Adipocyte (in vitro differentiated cells): ENCODE measurements at places on chromosomes 1 and 21.

DNA sequence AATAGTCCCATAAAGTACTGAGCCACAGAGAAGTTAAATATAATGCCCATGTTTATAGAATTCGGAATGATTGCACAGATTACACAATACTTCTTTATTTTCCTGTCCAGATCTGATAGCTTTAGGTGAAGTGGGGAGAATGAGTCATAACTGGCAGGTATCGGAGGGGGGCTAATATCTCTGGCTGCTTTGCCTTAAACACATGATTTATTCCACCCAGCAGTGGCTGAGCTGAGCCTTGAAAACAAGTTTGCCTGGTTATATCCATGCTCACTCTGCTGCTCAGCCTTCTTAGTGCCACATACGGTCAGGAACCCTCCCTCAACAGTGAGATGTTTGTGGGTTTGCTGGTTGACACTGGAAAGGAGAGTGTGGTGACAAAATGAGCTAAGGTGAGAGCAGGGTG, 119.7 kb upstream of the ZNF648 start:
- no peak for DNase-seq

DNA sequence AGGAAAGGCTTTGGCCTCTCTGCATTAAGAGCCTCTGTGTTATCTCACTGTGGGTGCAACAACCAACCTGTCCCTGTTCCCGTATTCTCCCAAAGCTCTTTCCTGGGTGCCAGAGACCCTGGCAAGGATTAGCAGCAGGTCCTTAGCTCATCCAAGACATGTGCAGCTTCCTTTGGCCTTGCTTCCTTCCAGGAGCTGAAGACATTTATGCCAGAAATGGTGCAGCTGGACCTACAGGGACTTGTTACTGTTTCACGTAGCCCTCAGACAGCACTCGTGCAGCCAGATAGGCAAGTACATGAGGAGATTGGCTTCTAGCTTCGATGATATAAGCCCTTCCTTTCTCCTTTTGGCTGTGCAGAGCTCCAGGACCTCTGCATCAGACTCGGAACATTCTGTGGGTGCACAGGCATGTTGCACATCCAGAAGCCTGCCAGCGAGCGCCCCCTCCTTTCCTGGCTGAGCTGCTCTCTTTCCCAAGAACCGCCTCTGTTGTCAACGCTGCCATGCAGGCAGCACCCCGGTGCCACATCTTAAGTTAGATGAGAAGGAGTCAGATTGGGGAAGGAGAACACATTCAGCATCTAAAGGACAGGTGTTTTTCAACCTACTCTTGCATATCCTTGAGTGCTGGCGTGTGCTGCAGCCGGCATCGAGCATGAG, 284.5 kb upstream of the PLXNA2 start:
- DNase-seq = no peak

DNA sequence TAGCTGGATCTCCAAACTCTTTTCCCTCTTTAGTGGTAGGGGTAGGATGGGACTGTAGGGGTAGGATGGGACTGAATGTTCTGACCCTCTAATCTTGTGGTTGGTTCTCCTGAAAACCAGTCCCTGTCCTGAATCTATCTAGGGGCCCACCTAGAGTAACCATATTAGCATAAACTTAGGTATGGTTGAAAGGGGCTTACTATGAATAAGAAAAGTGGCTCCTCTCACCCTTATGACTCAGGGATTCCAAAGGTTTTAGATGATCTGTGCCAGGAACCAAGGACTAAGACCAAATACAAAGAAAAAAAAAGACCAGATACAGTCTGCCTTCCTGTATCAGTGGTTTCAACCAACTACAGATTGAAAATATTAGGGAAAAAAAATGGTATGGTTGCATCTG, 28.9 kb downstream of the RNF2 start:
- DNase-seq = no peak

- DNase-seq = peak; percentile 34
Measured at GRCh38 chr1:243568793-243569192, 281.2 kb downstream of the AKT3 start.

DNA sequence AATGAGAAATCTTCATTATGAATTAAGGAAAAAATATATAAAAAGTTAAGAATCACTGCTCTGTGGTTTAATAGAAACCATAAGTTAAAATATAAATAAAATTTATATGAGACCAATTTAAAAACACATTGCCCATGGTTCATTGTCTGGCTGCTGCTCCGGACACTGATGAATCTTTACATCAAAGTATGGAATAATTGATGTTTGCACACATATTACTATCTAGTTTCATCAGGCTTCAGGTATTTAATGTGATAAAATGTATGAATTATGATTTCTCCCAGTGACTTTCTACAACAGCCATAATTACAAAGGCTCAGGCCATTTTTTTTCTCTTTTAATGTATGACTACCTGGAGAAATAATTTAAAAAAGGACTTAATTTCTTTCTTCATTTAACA, 599.1 kb upstream of the PRMT6 start:
- no peak for DNase-seq

DNA sequence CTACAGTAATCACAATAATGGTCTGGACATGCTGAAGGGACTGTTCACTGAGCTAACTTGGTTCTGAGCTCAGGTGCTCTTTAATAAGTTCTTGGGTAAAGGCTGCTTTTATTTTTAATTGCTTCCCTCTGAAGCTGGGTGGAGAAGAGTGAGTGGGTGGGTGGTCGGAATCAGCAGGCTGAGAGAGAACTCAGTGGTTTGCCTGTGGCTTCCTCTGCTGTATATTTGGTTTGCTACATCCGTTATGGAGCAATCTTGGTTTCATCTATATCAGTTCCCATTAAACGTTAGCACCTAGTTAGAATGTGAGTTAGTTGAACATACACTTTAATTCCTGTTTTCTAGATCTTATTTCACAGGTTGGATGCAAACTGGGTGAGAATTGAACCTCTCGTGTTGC, 23.3 kb downstream of the CNIH4 start:
- DNase-seq = no peak

DNA sequence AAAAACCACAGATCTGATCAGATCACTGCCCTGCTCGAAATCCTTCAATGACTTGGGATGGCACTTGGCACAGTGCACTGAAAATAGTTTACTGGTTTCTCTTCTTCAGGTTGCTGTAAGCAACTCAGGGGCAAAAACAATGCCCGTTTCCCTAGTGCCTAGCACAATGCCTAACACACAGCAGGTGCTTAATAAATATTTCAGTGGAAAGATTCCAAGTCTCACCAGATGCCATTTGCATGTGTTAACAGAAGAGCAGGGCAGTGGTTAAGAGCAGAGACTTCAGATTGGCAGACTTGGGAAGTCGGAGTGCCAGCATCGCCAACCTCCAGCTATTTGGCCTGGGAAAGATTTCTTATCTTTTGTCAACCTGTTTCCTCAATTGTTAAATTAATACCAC, 10.9 kb upstream of the METTL25B start:
- no peak for DNase-seq
